ENCODE measurements at places on chromosomes 12 and 14.

DNA sequence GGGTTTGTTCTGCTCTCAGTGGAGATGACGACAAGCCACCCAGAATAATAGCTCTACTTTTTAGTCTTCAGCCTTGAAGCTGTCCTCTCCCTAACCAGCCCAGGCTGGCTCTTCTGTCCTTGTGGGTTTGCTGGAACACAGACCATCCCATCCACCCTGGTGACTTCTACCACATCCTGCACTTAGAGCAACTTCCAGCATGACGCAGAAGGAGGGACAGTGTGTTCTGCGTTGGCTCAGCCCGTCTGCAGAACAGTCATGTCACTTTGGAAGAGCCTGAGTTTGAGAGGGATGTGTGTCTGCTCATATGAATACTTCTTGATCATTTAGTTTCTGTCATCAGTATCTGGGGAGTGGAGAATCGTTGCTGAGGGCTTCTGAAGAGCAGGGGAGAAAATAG, 198.0 kb downstream of the CACNA1C start:
- no peak for DNase-seq

GRCh38 chr12:107492393-107493134, 193.0 kb upstream of the PWP1 start:
- DNase-seq = no peak

DNA sequence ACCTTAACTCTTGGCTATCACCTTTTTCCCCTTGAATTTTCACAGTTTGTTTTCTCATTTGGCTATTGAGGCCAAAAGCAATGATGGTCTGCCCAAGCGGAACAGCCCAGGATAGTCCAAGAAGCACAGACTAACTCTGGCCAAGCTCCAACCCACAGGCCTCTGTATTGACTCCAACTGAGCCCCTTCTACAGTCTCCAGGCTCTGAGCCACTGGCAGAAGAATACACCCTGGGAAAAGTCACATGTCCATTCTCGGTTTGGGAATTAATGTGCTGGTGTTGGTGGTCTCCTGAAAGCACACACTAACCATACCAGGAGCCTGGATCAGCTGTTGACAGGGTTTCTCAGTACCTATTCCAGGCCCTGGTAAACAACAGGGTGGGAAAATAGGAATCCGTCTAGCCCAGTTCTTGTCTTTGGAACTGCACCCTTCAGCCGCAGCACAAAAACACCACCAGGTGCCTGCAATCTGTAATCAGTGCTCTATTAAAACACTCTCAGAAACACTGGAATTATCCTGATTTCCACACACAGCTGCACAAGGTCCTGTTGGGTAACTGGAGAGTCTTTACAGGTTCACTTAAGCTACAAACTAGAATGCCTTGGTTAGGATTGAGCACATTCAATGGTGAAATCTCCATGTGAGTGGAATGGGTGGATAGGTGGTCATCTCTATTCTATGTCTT, 63.6 kb downstream of the STXBP6 start:
- DNase-seq = no peak

GRCh38 chr12:64782191-64782876, 23.1 kb upstream of the GNS start:
- DNase-seq = no peak

DNA sequence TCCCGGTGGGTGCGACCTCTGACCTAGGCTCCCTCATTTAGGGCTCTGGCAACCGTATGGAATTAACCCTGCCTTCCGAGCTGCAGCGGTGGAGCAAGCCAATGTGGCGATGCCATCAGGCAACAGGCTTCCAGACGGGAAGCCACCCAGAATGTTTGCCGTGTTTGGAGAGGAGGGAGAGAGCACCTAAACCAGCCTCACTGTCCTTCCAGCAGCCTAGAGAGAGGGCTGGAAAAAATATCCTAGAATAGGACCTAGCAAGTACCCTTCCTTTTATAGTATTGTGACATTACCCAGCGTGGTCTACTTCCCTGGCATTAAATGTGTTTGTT, 287 bp upstream of the SLC2A13 start:
- no peak for DNase-seq

DNA sequence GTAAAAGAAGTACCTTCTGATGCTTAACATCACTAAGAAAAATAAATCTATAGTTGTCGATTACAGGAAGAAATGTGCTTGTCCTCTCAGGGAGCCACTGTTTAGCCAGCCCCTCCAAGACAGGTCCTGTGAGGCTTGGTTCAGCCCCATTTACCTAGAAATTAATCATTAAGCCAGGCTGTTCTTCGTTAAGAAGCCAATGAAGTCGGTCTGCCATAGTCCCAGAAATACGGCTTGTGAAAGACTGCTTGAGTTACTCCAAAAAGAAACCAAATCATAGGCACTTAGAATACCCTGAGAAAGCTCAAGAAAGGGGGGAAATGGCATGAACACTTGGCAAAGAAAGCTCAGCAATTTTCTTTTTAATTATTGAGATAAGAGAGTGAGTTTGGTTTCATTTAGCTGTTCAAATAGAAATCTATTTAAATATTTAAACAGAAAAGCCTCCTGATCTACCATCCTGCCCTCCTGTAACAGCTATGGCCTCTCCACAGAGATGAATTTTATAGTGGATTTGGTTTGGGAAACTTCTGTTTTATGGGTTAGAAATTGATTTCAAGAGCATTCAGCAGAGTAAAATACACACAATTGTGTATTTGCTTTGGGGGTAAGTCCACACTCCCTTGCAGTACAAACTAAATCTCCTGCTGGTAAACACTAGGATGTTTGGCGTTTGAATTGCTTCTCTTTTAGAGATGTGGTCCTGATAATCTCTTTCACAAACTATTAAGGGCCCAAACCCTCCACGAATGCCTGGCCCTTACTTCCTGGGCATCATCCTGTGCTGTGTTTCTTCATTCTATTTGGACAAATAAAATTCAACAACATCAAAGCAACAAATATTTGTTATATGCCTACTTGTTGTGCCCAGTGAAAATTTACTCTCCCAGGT, 234.4 kb downstream of the SEC23A start:
- DNase-seq = no peak

GRCh38 chr12:26196421-26196716, 996 bp downstream of the SSPN start:
- DNase-seq = no peak

DNA sequence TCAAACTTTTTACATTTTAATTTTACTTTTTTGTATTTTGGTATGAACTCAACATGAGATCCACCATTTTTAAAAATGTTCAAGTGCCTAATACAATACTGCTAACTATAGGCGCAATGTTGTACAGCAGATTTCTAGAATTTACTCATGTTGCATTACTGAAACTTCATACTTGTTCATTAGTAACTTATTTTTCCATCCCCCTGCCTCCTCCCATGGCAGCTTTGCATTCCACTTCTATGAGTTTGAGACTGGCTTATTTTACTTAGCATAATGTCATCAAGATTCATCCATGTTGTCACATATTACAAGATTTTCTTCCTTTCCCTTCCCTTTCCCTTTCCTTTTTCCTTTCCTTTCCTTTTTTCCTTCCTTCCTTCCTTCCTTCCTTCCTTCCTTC, 825.9 kb downstream of the SLC16A7 start:
- DNase-seq = no peak

GRCh38 chr12:103177639-103178255, 220.3 kb downstream of the ASCL1 start:
- no peak for DNase-seq

DNA sequence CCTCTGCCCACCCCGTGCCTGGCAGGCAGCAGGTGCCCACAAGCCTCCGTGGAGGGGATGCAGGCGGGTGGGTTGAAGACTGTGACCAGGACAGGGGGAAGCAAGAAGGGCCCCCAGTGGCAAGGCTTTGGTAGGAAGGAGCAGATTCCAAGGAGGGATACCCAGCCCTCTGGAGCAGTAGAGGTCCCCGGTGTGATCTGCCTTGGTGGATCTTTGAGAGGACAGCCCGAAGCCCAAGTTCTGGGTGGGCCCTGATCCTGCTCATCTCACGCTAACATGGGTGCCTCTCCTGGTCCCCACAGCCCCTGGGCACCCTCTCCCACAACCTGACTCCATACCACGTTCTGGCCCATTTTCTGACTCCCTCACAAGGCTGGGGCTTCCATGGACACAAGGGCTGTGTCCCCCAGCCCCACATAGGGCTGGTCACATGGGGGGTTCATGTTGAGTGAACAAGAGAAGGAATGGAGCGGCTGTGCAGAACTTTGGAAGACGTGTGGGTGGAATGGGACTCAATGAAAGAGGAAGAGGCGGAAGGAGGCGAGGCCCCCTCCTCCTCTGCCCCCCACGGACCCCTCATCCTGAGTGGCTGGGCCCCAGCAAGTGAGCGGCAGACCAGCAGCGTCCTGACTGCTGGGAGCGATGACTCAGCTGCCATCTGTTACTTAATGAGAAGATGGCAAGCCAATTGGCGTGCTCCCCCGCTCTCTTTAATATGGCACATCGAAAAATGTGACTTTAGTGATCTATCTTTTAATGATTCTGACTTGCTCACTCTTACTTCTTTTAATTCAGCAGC, 77.0 kb upstream of the BCL11B start:
- DNase-seq = no peak

DNA sequence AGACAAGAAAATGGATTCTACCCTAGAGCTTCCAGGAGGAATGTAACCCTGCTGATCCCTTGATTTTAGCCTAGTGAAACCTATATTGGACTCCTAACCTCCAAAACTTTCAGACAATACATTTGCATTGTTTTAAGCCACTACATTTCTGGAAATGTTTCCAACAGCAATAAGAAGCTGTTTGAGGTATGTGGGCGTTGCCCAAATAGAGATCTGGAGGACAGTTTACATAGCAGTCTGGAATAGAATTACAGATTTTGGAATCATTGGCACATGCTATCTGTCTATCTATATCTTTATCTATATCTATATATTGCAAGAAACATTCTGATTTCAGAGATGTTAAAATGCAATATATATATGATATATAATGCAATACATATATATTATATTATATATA, 42.4 kb upstream of the EGLN3 start:
- DNase-seq = no peak

GRCh38 chr12:124053851-124054250, 80.8 kb downstream of the ZNF664 start:
- no peak for DNase-seq

DNA sequence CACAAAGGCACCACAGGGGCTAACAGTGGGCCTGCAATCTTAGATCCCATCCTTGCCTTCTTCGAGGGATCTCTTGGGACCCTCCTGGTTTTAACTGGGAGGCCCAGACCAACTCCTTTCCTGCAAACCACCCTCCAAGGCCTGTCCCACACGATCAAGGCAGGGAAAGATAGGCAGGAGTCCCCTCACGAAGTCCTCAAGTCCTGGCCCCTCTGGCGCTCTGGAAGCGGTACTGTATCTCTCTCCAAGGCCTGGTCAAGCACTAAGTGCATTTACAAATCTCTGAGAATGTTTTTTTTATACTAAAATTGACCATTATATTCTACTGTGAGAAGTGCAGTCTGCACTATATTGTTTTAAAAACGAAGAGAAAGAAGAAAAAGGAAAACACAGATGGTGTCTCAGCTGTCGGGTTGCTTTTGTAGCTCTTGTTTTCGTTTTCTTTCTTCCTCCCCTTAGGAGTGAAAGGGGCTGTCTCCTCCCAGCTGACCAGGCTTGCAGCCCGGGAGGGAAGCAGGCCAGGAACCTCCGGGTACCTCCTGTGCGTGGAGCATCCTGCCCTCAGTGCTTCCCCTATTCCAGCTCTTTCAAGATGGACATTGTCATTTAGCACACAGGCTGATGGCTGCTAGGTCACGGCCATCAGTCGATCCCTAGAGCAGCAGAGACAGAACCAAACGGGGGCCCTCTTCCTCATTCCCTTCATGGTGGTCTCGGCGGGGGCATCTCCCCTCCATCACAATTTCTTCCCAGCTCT, 56.7 kb downstream of the FAM222A start:
- DNase-seq = no peak

GRCh38 chr12:76345569-76345968, 2.6 kb downstream of the BBS10 start:
- no peak for DNase-seq

DNA sequence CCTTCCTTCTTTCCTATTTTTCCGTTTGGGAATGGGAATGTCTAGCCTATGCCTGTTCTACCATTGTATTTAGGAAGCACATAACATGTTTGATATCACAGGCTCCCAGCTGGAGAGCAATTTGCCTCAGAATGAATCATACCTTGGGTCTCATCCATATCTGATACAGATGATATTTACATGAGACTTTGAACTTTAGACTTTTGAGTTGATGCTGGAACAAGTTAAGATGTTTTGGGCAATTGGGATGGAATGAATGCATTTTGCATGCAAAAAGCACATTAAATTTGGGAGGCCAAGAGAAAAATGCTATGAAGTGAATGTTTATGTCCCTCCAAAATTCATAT, 61.9 kb upstream of the BEGAIN start:
- DNase-seq = peak; percentile 31

DNA sequence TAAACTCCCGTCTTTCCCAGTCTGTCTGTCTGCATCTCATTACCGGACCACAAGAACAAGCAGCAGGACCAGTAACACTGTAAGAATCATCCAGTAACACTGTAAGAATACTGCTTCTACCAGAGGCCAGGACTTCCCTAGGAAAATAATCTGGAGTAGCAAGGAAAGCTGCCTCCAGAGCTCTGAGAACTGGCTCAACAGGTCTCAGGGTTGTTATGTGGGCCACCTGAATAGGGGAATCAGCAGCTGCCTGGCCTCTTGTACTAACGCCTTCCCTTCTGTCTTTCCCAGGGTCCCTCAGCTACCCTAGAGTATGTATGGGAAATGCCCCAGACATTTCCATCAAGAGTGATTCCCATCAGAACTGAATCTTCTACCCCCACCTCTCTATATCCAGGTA, 954 bp upstream of the SLC39A2 start:
- no peak for DNase-seq

GRCh38 chr14:54606178-54606577, 39.2 kb downstream of the SAMD4A start:
- DNase-seq = no peak

DNA sequence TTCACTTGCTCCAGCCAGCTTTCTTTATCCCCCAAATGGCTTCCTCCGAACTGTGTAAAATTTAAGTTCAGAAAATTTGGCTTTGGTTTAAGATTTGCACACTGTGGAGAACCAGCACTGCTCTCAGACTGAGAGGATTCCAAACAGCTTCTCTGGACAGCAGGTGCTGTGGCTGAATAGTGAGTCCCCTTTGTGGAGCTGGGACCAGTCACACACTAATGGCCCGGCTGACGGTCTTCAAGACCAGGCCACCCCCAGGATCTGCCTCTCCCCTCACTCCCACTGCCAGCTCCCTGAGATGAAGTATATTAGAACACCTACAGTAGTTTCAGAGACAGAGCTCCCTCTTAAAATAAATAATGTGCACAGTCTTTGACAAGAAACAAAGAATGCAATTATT, 267.3 kb downstream of the BCAT1 start:
- DNase-seq = no peak

GRCh38 chr12:111298582-111299436, 70.1 kb downstream of the PHETA1 start:
- no peak for DNase-seq

DNA sequence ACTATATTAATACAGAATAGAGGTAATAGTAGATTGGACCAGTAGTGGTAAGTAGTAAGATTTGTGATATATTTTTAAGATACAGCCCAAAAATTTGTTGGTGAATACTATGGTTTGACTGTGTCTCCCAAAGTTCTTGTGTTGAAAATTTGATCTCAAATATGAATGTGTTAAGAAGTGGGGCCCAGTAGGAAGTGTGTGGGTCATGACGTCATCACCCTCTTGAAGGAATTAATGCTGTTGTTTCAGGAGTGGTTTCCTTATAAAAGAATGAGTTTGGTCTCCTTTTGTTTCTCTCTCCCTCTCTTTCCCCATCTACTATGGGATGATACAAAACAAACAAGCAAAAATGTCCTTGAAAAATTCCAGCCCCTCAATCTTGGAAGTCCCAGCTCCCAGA, 16.3 kb downstream of the LUM start:
- no peak for DNase-seq
